ENCODE measurements at places on chromosomes 13 and 19.
A peak's percentile ranks its signal among the peaks of the same experiment; 100 is the strongest.

GRCh38 chr19:33426621-33427361 is 53.3 kb downstream of the CEBPG start:
- DNase-seq = no peak

GRCh38 chr13:60647547-60647946 is 250.5 kb downstream of the TDRD3 start:
- no peak for DNase-seq

DNA sequence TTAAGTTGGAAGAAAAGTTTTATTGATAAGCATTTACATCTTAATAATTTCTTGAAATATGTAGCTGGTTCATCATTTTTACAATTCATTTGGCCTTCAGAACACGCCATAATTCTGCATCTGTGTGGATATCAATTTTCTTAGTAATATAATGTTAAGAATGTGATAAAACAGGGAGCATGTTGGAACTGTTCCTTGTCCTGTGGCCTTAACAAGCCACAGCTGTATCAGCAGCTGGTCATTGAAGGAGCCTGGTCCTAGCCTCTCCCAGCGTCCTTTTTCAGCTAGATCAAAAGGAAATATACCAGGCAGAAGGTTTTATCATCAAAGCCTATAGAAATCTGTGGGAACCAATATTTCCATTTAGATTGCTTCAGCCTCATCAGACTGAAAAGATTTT is 421.8 kb downstream of the SPRY2 start:
- no peak for DNase-seq

DNA sequence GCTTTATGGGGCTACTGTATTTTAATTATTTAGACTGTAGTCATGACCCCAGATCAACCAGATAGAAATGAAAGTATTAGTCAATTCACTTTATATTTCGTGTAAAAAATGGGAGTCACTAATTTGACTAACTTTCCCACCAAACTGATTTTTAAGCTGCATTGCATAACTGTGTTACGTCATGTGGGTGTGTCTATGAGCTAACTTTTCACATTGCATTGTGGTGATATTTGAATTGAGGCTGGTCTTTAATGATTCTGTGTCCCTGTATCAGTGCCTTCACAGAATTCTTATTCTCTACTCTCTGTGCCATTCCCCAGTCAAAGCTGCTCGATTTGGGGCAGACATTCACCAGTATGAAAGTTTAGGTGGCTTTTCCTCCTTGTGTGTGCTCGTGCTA is 172.7 kb upstream of the MAB21L1 start:
- DNase-seq = no peak

DNA sequence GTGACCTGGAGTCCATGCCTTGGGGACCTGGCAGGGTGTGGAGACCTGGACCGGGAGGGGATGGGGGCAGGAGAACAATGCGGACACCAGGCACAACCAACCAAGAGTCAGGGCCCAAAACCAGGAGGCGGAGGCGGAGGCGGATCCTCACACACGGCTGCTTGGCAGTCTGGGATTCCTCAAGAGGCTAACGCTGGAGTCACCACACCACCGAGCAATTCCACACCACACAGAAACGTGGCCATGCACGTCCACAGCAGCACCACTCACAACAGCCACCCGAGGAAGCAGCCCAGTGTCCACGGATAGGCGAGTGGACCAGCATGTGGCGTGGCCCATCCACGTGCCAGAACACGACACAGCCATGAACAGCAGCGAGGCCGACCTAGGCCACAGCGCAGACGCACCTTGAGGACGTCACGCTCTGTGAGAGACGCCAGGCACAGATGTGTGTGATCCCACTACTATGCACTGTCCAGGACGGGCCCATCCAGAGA is 17.7 kb downstream of the SBNO2 start:
- no peak for DNase-seq

GRCh38 chr13:40403509-40404241 is 262.8 kb downstream of the FOXO1 start:
- no peak for DNase-seq

- no peak for DNase-seq
These were observed 41.9 kb upstream of the CYP2A7 start for GRCh38 chr19:40923934-40924391.

- no peak for DNase-seq
These were observed 20.6 kb upstream of the UPF3A start for GRCh38 chr13:114260814-114261213.

DNA sequence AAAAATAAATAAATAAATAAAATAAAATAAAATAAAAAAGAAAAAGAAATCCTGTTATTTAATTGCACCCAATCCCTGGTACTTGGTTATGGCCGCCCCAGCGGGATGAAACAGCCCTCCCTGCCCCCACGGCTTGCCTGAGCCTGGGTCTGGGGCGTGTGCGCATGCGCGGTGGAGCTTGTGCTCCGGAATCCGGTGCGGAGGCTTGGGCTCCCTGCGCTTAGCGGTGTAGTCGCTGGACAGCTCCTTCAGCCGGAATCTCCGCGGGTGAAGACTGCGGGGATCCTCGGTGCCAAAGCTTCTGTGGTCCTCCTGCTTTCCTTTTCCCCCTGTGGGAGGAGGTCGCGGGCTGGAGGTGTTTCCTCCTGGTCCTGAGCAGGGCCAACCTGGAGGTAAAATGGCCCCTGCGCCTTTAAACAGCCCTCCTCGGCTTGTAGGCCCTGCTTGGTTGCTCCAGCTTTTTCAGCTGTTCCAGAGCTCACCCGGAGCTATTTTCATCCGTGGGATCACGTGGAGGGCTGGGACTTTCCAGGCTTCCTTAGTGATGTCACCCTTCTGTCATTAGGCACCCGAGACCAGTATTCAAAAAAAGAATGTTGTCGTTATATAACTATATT is at the start of gene PLA2G4C:
Gene PLA2G4C (minus strand): TSS at position 468 of the 617 bp plus-strand sequence. CDS start 4,288 bp downstream, outside the sequence.
- peak; percentile 85 for DNase-seq

DNA sequence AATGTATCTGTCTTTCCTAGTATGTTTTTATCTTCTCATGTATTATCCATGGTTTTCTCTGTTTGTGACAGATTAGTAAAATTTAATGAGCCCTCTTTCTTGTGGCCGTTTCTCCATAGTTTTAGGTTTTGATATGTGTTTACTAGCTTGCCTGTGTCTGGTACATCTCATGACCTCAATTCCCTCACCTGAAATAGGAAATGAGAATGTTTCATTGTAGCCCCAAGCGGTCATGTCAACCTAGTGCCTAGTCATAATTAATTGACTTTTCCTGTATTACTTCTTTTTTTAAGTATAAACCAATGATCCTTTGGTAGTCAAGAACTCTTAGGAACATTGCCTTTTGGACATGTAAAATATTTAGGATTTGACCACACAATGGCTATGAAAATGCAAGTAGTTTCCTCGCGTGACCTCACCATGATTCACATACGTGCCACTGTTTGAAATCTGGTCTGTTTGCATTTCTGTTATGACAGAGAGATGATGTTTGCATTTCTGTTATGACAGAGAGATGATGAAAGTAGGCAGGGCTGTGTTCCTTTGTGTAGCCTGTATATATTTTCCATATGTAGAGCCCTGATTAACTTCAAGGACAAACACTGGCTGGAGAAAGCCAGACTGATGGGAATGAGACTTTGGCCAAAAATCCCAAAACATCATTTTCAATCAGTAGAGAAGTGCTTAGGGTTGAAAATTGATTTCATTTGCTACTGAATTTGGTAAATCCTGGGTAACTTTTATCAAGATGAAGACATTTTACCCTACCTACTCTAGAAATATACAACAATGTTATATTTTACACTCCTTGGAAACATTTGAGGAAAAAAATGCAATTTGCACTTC is 104.8 kb downstream of the TNFRSF19 start:
- no peak for DNase-seq
